ENCODE measurements at places on chromosomes 12 and 14.
A peak's percentile ranks its signal among the peaks of the same experiment; 100 is the strongest.

- DNase-seq, result no peak
These were observed 36.4 kb downstream of the MDM2 start for GRCh38 chr12:68844318-68844745.

DNA sequence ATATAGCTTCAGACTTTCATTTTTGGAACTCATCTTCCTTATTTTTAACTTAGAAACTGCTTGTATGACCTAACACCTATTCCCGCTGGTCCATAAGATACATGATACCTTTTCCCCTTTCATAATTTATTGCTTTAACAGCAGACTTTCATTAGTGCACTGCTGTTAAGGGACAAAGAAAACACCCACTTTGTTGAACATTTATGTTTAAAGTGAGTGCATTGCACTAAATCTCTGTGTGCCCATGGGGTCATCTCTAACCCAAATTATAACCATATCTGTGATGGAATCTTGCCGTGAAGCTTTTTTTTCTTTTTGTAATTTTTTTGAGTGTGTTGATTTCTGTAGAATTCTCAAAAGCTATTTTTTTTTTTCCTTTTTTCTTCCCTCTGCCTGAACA, 261.8 kb downstream of the TMTC2 start:
- DNase-seq, result no peak

DNA sequence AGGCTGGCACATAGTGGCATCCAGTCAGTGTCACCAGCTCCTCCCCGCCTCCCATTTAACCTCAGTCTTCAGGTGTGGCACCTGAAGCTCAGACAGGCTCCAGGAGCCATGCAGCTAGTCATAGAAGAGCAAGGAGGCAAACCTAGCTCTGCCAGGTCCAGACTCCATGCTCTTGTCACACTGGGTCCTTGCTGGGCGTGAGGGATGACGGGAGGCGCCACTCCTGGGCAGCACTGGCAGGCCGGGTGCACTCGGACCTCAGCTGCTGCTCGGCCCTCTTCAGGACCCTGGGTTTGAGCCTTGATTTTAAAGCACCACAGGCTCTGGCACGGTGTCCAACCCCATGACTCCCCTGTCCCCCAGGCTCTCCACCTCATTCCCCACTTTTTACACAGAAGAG, 24.1 kb downstream of the ITPK1 start:
- DNase-seq, result no peak

GRCh38 chr12:74381958-74382357, 155.7 kb upstream of the ATXN7L3B start:
- no peak for DNase-seq

DNA sequence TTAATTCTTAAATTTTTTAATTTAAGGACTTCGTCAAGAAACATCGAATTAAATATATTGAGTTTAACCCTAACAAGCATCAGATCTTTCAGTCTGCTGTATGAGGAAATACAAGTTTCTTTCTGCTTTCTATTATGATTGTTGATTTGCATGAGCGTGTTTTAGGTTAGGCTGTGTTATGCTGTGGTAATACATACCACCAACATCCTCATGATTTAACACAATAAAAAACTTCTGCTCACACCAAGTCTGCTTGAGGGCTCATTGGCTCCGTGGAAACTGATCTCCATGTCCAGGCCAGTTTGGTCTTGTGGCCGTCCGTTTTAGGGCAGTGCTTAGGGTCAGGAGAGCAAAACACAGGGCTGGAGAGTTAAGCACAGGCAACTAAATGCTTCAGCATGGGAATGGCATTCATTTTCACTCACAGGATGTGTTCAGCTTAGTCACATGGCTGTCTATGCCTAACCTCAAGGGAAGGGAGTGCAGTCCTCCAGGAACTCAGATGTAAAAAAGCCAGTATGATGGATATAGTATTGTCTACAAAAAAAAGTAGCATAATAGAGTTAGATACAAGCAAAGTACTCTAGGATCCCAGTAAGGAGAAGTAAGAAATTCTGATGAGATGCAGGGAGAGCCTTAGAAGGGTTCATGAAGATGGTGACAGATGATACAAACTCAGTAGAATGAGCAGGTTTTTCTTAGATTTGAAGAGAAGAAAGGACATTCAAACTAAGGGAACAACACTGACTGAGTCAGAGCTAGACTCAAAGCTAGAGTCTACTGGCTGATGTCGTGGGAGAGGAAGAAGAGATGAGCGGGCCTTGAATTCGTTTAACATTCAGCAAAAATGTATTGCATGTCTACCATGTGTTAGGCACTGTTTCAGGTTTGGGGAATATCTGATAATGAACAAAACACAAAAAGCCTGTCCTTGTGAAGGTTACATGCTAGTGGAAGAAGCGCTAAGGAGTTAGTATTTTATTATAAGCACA, 16.3 kb downstream of the MARK3 start:
- no peak for DNase-seq

- no peak for DNase-seq
These were observed 118.3 kb downstream of the MGAT4C start for GRCh38 chr12:86137936-86138335.

DNA sequence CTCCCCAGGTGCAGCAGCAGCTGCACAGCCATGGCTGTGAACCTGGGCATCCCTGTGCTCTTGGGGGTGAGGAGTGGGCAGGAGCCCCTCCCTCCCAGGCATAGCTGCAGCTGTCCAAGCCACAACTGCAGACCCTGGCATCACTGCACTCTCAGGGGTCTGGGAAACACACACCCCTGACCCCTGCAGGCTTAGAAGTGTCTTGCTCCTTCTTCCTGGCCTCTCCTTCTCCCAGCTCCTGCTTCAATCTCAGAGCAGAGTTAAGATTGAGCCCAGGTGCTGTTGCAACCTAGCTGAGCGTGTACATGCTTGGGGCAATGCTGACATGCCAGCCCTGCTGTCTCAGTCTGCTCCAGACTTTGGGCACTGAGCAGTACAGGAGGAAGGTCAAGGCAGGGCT, 833.6 kb downstream of the FLRT2 start:
- no peak for DNase-seq

DNA sequence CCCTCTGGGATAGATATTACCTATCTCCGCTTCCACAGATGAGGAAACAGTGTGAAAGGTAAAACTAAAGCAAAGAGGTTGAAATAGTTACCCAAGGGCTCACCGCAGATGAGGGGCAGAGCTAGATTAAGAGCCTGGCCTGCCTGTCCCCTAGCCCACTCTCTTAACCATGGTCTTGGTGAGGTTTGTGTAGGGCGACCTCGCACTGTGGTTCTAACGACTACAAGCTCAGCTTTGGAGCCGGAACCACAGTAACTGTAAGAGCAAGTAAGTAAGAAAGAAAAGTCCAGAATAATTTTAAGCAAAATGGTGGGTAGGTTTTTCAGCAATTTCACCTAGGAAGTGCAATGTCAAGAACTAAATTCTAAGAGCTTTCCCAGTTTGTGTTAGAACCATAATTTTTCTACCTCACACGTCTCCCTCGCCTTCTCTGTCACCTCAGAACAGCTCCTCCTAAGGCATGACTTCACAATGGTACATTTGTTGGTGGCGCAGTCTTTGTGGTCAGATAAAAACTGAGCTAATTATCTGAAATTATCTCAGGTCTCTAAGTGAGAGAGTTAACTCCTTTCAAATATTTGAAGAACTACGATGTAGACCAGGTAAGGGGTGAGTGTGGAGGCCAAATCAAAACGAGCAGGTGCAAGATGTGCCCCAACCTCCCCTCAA, 64.8 kb downstream of the DAD1 start:
- no peak for DNase-seq

- no peak for DNase-seq
These were observed 129.9 kb downstream of the KIF26A start for GRCh38 chr14:104268295-104268694.

GRCh38 chr12:86670986-86671385, 414.8 kb upstream of the MGAT4C start:
- no peak for DNase-seq

DNA sequence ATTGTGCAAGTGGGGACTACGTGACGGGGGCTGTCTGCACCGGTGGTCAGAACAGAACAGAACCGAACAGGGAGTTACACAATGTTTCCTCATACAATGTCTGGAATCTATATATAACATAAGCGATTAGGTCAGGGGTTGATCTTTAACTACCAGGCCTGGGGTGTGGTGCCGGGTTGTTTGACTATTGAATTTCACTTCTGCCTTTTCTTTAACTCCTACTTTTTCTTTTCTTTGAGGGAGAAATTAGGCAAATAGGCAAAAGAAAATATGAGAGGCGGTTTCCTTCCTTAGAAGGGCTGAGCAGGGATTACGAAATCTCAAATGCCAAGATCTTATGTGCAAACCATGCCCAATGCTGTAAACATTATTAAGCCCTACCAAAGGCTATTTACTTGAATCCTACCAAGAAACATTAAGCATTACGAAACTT, 140.3 kb downstream of the SLC38A6 start:
- DNase-seq, result no peak

DNA sequence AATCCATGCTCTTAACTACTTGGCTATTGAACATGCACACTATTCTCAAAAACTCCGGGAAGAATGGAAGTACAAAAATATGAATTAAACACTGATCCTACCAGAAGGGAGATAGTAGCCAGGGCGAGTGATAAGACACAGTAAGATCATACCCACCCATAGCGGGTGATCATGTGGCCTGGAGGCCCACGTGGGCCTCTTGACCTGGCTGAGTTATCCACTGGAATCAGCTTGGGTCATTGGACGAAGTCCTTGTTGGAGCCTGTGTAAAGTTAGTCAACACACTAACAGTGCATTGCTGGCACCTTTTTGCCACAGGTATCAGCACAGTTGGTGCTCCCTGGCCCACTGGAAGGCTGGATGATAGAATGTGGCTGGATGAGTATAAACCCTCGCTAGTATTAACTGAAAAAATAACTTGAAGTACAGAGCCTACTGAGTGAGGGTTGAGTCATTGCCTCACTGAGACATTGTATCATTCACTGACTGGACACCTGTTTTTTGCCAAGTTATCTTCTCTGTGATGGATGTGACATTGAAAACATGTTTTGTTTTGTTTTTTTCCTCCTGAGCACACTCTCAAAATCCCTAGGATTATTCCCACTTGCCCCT, 149.2 kb upstream of the FUT8 start:
- DNase-seq, result no peak

DNA sequence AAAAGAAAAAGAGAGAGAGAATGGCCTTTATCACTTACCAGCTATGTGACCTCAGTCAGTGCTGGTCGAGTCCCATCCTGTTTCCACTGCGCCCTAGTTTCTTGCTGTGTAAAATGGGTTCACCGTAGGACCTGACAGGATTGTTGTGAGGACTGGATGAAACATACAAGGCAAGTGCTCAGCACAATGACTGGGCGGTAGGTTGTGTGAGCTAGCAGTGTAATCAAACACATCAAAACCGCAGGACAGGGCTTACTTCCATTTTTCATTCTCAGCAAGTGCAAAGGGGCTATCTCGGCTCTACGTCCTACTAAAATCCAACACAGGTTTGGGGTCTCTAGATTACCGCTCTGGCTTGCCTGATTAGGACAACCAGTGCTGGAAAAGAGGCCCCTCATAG, 36.4 kb upstream of the ATXN2 start:
- DNase-seq, result no peak

DNA sequence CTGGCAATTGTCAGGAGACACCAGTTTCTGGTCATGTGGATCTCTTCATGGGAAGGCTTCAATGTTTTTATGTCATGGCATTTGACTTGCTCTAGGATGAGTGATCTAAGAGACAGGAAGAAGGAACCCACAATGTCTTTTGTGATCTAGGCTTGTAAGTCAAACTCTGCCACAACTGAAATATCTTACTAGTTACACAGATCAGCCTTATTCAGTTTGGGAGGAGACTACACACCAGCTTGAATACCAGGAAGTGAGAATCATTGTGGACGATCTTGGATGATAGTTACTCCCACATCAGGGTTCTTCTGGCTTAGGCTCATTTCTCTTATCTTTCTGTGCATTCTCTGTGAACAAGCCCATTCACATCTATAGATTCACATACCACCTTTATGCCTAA, 236.2 kb upstream of the FBXO33 start:
- peak; percentile 4 for DNase-seq

DNA sequence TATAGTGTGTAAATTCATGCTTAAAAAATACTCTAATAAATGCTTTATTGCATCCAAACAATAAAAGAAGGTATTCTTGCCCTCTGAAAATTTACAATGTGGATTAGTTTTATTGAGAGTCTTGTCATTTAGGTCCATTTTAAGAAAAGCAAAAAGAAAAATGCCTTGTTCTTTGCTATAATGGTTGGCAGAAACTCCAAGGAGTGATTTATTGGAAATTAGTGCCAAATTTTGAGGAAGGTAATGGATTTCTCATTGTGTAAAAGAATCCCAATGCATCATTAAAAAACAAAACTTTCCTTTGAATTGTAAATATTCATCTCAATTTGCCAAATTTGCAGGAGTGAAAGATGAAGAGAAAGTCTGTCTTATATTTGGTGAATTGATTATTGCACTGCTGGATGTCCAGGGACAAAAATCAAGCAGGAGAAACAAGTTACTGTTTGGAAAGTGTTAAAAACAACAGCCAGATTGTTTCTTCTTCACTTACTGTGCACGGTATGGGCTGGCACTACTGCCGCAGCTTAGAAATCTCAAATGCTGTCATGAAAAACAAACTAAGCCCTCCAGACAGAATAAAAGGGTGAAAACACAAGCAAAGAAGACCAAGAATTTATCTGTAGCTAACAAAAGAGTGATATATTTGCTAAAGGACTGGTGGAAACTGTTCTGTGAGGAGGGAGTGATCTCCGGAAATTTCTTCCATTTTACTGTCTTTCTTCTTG, 511.7 kb downstream of the TMTC2 start:
- DNase-seq, result no peak

GRCh38 chr12:82412246-82412645, 53.9 kb downstream of the METTL25 start:
- no peak for DNase-seq

GRCh38 chr14:104891121-104891551, 26.1 kb downstream of the CEP170B start:
- no peak for DNase-seq

GRCh38 chr14:52922656-52923055, 28.2 kb downstream of the FERMT2 start:
- DNase-seq, result no peak

GRCh38 chr12:85029456-85029855, 6.6 kb downstream of the TSPAN19 start:
- peak; percentile 22 for DNase-seq

GRCh38 chr12:51377099-51377984, 13.9 kb downstream of the GALNT6 start:
- DNase-seq, result no peak

DNA sequence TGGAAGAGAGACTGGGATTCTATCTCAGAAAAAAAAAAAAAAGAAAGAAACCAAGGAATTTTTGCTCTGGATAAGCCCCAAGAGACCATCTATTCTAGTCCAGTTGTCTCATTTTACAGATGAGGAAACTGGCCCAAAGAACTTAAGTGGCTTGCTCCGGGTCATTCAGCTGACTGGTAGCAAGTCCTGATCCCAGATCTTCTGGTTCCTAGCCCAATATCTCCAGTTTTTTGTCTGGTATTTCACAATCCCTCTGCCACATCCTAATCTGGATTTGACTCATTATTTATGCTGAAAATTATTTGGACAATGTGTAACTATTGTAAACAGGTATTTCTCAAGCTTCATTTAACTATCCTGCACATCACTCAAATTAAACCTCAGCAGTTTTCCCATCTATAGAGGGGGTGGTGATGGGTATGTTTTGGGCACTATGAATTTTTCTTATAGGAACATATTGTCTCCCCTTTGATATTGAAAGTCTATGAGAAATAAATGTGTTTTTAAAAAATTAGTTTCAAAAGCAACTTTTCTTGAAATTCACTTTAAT, 43.4 kb downstream of the PPP2R5E start:
- DNase-seq, result no peak
